ENCODE measurements at places on chromosomes 7 and 10.

DNA sequence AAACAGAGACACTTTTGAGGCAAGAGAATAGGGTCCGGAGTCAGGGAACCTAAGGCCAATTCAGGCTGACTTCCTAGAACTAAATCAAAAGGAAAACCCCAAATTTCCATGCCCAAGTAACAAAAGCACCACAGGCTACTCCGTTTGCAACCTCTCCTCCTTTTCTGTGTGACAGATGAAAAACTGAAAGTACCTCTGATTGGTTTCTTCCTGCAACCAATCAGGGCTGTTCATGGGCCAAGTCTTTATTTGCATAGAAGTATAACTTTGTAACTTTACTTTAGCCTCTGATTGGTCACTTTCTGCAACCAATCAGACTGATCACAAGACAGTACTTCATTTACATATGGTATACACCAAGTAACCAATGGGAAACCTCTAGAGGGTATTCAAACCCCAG, 239.9 kb upstream of the KCND2 start:
- no peak for DNase-seq

GRCh38 chr7:47516985-47517600, 64.8 kb downstream of the TNS3 start:
- no peak for DNase-seq

- no peak for DNase-seq
These were observed 91.6 kb upstream of the IKZF1 start for GRCh38 chr7:50212666-50213621.

- no peak for DNase-seq
These were observed 1.3 kb downstream of the INSYN2A start for GRCh38 chr10:127195041-127195506.

GRCh38 chr10:48474765-48475365, 130.0 kb downstream of the ARHGAP22 start:
- no peak for DNase-seq

- DNase-seq = no peak
These were observed 25.1 kb downstream of the GALNT11 start for GRCh38 chr7:152050547-152050971.

DNA sequence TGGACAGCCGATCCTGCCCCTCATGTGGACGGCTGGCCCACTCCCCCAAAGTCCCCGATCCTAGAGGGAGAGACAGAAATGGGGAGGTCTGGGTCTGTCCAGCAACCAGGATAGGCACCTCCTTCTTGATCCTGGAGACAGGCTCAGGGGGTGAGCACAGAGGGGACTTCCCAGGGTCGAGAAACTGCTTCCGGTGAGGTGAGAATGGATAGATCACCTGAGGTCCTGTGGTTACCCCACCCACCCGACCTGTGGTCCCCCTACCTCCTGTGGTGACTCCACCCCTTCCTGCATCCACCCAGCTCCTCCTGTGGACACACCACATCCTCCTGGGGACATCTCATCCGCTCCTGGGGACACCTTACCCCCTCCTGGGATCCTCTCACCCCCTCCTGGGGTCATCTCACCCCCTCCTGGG, 27.4 kb upstream of the RASGEF1A start:
- peak; percentile 71 for DNase-seq

- DNase-seq = no peak
These were observed 199.5 kb downstream of the INHBA start for GRCh38 chr7:41503438-41503837.

- DNase-seq = no peak
These were observed 166.5 kb downstream of the LSM5 start for GRCh38 chr7:32323712-32324111.
